ENCODE measurements at places on chromosomes 7 and 10. TPM values are rescaled to one million over a fixed set of nuclear protein-coding genes. Genes with fewer than 3 reads are reported as not detected.

The TCF7L2 gene
- total RNA-seq: 4.4 TPM

The SPDYE16 gene
- total RNA-seq: not detected

The ADAM8 gene
- total RNA-seq: 2.8 TPM

The AEBP1 gene
- 10.3 TPM for total RNA-seq

The POT1 gene
- total RNA-seq: 76.4 TPM

The VWDE gene
- total RNA-seq: 0.63 TPM

The AKR1C4 gene
- total RNA-seq: not detected

The SUPV3L1 gene
- total RNA-seq: 41.0 TPM

The ITGB8 gene
- 124 TPM for total RNA-seq

The CFAP58 gene
- 0.94 TPM for total RNA-seq

The SKIDA1 gene
- total RNA-seq: 9.4 TPM

The LRRC61 gene
- 16.3 TPM for total RNA-seq

The HTRA1 gene
- total RNA-seq: 50.1 TPM

The PLXDC2 gene
- total RNA-seq: 15.3 TPM

The CYP2C18 gene
- total RNA-seq: not detected

The PRLHR gene
- 3.8 TPM for total RNA-seq

The OPN4 gene
- not detected for total RNA-seq

The GNGT1 gene
- total RNA-seq: not detected

The HOXA6 gene
- not detected for total RNA-seq

The HECW1 gene
- total RNA-seq: 107 TPM

The AMZ1 gene
- 2.5 TPM for total RNA-seq

The GDF10 gene
- total RNA-seq: 6.3 TPM

The BRAF gene
- total RNA-seq: 148 TPM

The TRIM50 gene
- not detected for total RNA-seq

The MUC12 gene
- total RNA-seq: not detected

The HMX2 gene
- total RNA-seq: not detected

The FGFBP3 gene
- total RNA-seq: 28.5 TPM

The TET1 gene
- total RNA-seq: 41.3 TPM

The EIF4EBP2 gene
- 87.3 TPM for total RNA-seq

The PDE6C gene
- total RNA-seq: not detected

The NRCAM gene
- total RNA-seq: 170 TPM

The CCL24 gene
- not detected for total RNA-seq

The LRRC17 gene
- total RNA-seq: 11.3 TPM

The WEE2 gene
- total RNA-seq: 1.3 TPM

The OPN1SW gene
- not detected for total RNA-seq

The TFEC gene
- total RNA-seq: 0.63 TPM

The SYPL1 gene
- 44.4 TPM for total RNA-seq

The ATP6V0A4 gene
- 0.94 TPM for total RNA-seq

The INTS1 gene
- total RNA-seq: 56.0 TPM

The LRRC18 gene
- total RNA-seq: not detected

The AKR1E2 gene
- total RNA-seq: 36.3 TPM

The PAX4 gene
- total RNA-seq: not detected

The PRKCQ gene
- 2.2 TPM for total RNA-seq

The SPDYE11 gene
- total RNA-seq: not detected

The CROT gene
- total RNA-seq: 29.7 TPM

The TMEM273 gene
- total RNA-seq: 1.6 TPM

The GPR141 gene
- not detected for total RNA-seq

The XPNPEP1 gene
- total RNA-seq: 108 TPM

The HOXA2 gene
- not detected for total RNA-seq

The CDK14 gene
- 115 TPM for total RNA-seq

The MYL7 gene
- total RNA-seq: not detected

The CDNF gene
- total RNA-seq: not detected

The SHLD2 gene
- 26.9 TPM for total RNA-seq

The SYT15 gene
- 0.31 TPM for total RNA-seq

Data from parietal lobe (tissue), 2 donors.